Activated naive CD4-positive, alpha-beta T cell treated with anti-CD3 and anti-CD28 coated beads for 36 hours (primary cell): ENCODE measurements at places on chromosomes 16 and 17.
A peak's percentile ranks its signal among the peaks of the same experiment; 100 is the strongest.

- peaks cover 29% of the 10 kb centered on the region for H3K4me1 ChIP-seq
- H3K36me3 ChIP-seq = peaks cover 53% of the 10 kb centered on the region
- no peak for DNase-seq
- peak overlapping the region; percentile 21 for H3K27ac ChIP-seq
Measured at GRCh38 chr16:70573451-70574121, 50.0 kb downstream of the SF3B3 start.

DNA sequence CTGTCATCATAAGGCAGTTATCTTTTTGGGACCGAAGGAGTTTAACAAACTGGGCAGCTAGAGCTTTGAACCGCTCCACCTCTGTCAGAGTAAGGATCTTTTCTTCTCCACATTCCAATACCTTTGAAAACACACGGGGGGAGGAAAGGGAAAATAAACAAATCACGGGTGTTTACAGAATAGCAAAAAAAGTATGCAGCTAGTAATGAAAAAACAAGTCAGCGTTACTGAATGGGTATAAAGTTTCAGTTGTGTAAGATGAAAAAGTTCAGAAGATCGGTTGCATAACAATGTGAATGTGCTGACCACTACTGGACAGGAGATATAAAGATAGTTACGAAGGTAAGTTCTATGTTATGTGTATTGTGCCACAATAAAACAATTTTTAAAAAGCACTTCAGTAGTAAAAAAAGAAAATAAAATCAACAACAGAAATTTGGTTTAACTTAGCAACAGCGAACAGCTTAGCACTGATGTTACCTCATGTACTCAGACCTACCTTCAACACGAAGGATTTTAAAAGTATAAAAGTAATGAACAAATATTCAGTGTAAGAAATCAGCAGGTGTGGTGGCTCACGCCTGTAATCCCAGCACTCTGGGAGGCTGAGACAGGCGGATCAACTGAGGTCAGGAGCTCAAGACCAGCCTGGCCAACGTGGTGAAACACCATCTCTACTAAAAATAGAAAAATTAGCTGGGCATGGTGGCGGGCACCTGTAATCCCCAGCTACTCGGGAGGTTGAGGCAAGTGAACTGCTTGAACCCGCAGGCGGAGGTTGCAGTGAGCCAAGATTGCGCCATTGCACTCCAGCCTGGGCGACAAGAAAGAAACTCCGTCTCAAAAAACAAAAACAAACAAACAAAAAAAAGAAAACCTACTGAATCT is 34.3 kb downstream of the MARF1 start:
- no peak for DNase-seq
- H3K36me3 ChIP-seq = peaks cover 44% of the 10 kb centered on the region
- H3K4me1 ChIP-seq = peaks cover 4% of the 10 kb centered on the region
- no peak overlapping the region for H3K27ac ChIP-seq

- no peaks in the 10 kb centered on the region for H3K36me3 ChIP-seq
- DNase-seq = no peak
- H3K27me3 ChIP-seq = peaks cover 5% of the 10 kb centered on the region
- no peak overlapping the region for H3K4me3 ChIP-seq
Measured at GRCh38 chr17:20103454-20104446, 94.6 kb downstream of the SPECC1 start.

DNA sequence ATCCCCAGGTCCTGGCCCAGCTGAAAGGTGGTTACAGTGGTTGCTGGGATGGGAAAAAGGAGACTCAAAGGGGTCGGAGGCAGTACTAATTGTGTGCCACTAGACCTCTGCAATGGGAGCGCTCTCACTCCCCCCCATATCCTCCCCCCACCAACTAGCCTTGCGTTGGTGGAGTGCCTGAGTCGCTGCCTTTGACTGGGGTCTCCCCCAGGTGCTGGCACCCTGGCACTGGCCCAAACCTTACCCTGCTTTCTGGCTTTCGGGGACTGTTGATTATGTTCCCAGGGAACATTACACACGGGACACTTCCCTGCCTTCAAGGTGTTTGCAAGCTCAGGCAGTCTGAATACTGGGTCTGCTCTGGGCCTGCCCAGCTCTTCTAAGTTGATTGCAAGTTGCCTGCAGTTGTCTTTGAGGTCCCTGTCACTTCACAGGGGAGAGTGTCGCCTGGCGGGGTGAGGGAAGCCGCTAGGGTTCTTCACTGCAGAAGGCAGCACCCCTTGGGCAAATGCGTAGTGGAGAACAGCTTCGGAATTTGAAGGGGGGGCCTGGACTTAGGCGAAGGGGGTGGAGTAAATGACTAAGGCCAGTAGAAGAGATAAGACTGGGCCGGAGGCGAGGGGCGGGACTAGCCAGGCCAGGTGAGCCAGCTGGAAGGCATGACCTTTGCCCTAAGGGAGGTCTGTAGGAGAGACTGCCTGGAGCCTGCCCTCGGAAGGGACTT is 98.0 kb downstream of the RAB11FIP4 start:
- peak; percentile 53 for DNase-seq
- H3K36me3 ChIP-seq = no peaks in the 10 kb centered on the region
- no peaks in the 10 kb centered on the region for H3K27me3 ChIP-seq
- peak overlapping the region; percentile 91 for H3K4me3 ChIP-seq
- H3K27ac ChIP-seq = peak overlapping the region; percentile 67

- H3K27ac ChIP-seq = peak overlapping the region; percentile 96
- H3K4me1 ChIP-seq = peaks cover 80% of the 10 kb centered on the region
- H3K27me3 ChIP-seq = peaks cover 6% of the 10 kb centered on the region
- H3K36me3 ChIP-seq = no peaks in the 10 kb centered on the region
- peak; percentile 58 for DNase-seq
Measured at GRCh38 chr16:85986931-85987749, 88.2 kb downstream of the IRF8 start.

DNA sequence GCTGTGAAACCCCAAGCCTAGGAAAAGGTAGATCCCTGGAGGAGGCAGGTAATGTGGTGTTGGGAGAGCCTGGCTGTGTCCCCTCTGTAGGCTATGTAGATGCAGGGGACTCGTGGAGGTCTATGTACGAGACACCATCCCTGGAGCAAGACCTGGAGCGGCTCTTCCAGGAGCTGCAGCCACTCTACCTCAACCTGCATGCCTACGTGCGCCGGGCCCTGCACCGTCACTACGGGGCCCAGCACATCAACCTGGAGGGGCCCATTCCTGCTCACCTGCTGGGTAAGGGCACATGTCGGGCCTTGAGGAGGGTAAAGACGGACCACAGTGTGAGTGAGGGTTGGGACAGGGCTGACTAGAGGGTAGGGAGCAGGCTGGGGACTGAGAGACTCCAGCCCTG is 12.0 kb downstream of the ACE start:
- H3K27ac ChIP-seq = no peak overlapping the region
- H3K4me3 ChIP-seq = no peak overlapping the region
- no peaks in the 10 kb centered on the region for H3K36me3 ChIP-seq
- no peaks in the 10 kb centered on the region for H3K27me3 ChIP-seq

GRCh38 chr17:74868251-74868907 is 4.4 kb downstream of the FDXR start:
- H3K27me3 ChIP-seq = peaks cover 1% of the 10 kb centered on the region
- H3K27ac ChIP-seq = no peak overlapping the region
- H3K4me1 ChIP-seq = peaks cover 16% of the 10 kb centered on the region
- no peak overlapping the region for H3K4me3 ChIP-seq

GRCh38 chr16:17850581-17851250 is 380.0 kb upstream of the XYLT1 start:
- H3K36me3 ChIP-seq = no peaks in the 10 kb centered on the region
- H3K27me3 ChIP-seq = peaks cover 2% of the 10 kb centered on the region
- H3K4me1 ChIP-seq = no peaks in the 10 kb centered on the region
- no peak overlapping the region for H3K27ac ChIP-seq
- DNase-seq = no peak

- no peak overlapping the region for H3K4me3 ChIP-seq
- no peaks in the 10 kb centered on the region for H3K36me3 ChIP-seq
- no peak overlapping the region for H3K27ac ChIP-seq
- H3K4me1 ChIP-seq = no peaks in the 10 kb centered on the region
Measured at GRCh38 chr17:63162406-63163157, 196.5 kb downstream of the TANC2 start.

DNA sequence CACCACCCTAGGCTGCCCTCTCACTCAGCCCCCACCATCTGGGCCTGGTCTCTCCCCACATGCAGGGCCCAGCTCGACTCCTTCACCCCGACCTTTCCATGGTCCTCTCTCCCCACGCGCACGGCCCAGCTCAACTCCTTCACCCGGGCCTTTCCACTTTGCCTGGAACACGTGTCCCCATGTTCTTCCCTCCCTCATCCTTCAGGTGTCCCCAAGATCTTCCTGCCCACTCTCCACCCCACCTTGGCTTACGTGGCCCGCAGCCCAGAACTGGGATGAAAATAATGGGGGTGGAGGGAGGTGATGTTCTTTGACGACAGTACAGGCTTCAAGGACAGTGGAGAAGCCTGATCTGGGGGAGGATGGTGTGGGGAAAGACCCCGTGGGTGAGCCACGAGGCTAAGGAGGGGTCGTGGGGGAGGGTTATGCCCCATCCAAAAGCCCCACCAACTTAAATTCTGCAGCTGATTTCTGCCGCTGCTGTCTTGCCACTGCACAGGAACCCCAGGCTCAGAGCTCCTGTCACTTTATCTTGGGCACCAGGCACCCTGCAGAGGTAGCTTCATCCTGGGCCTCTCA is 9.9 kb upstream of the MEAK7 start:
- peak overlapping the region; percentile 95 for H3K27ac ChIP-seq
- H3K4me1 ChIP-seq = peaks cover 65% of the 10 kb centered on the region
- H3K36me3 ChIP-seq = no peaks in the 10 kb centered on the region
- no peaks in the 10 kb centered on the region for H3K27me3 ChIP-seq
- H3K4me3 ChIP-seq = peak overlapping the region; percentile 38
- DNase-seq = no peak

GRCh38 chr16:69490707-69491324 is 66.4 kb downstream of the CYB5B start:
- no peak for DNase-seq
- no peak overlapping the region for H3K27ac ChIP-seq
- H3K36me3 ChIP-seq = no peaks in the 10 kb centered on the region
- no peak overlapping the region for H3K4me3 ChIP-seq
- H3K27me3 ChIP-seq = no peaks in the 10 kb centered on the region

DNA sequence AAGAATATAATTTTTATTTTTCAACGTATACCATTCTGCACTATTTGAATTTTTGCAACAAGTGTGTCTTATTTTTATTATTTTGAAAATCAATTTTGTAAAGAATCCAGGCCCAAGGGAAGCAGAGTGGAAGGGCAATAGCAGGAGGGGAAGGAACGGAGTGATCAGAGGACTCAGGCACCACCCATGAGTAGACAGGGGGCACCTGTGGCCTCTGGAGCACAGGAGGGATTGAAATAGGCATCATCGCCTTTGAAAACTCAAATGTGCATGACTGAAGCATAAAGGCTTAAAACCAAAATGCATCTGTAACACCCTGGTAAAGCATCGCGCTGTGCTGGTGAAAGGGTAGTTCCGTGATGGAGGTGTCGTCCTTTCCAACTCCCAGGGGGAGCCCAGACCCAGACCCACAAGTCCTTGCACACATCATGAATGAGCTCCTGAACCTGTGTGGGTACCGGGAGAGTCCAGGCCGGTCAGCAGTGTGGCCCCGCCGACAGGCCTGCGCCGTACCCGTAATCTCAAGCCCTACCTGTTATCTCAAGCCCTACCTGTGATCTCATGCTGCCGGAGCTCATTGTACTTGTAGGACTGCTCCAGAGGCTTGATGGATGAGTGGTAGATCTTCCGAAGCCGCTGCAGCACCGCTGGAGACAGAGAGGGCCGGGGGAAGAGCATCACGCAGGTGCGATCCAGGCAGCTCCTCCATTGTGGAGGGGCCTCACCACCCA is 39.1 kb downstream of the SRL start:
- no peak overlapping the region for H3K27ac ChIP-seq
- DNase-seq = no peak
- no peak overlapping the region for H3K4me3 ChIP-seq
- H3K27me3 ChIP-seq = peaks cover 2% of the 10 kb centered on the region
- H3K4me1 ChIP-seq = peaks cover 10% of the 10 kb centered on the region
- H3K36me3 ChIP-seq = no peaks in the 10 kb centered on the region

DNA sequence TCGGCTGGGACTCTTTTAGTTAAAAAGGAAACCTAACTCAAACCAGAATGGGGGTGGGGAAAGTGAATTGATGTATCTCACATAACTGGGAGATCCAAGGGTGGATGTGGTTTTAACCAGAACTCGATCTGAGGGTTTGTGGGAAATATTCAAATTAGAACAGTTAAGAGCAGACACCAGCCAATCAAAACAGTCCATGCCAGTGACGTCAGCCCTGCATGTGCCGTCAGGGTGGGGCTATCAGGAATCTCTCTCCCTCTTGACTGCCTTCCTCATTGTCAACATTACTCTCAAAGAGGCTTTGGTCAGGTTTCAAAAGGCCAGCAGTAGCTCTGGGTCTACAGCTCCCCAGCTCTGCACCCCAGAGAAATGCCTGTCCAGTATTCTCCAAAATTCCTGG is 94.2 kb upstream of the HSBP1 start:
- no peak overlapping the region for H3K4me3 ChIP-seq
- DNase-seq = no peak
- no peaks in the 10 kb centered on the region for H3K4me1 ChIP-seq
- no peaks in the 10 kb centered on the region for H3K36me3 ChIP-seq
- H3K27me3 ChIP-seq = peaks cover 1% of the 10 kb centered on the region
- no peak overlapping the region for H3K27ac ChIP-seq

GRCh38 chr17:4513113-4514032 is 14.7 kb downstream of the SPNS2 start:
- peaks cover 12% of the 10 kb centered on the region for H3K4me1 ChIP-seq
- H3K27ac ChIP-seq = no peak overlapping the region
- H3K27me3 ChIP-seq = no peaks in the 10 kb centered on the region
- no peak overlapping the region for H3K4me3 ChIP-seq

DNA sequence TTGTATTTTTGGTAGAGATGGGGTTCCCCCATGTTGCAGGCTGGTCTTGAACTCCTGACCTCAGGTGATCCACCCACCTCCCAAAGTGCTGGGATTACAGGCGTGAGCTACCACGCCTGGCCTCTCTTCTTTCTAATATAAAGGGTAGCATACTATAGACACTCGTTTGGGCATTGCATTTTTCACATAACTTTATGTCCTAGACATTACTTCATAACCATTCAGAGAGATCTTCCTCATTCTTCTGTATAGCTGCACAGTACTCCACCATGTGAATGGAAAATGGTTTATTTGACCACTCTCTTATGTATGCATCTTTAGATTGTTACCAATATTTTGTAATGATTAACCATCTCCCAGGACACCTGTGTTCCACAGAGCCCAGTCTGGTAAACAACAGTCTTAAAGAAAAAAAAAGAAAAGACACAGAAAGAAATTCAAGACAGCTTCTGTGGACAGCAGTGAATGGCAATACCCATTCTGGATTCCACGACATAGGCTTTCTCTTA is 42.1 kb downstream of the TK2 start:
- H3K36me3 ChIP-seq = no peaks in the 10 kb centered on the region
- DNase-seq = no peak
- H3K4me3 ChIP-seq = no peak overlapping the region
- no peaks in the 10 kb centered on the region for H3K4me1 ChIP-seq

- H3K27ac ChIP-seq = no peak overlapping the region
- peaks cover 57% of the 10 kb centered on the region for H3K4me1 ChIP-seq
- H3K4me3 ChIP-seq = peak overlapping the region; percentile 38
- no peak for DNase-seq
- H3K36me3 ChIP-seq = no peaks in the 10 kb centered on the region
- no peaks in the 10 kb centered on the region for H3K27me3 ChIP-seq
Measured at GRCh38 chr17:334974-335481, 17.6 kb downstream of the RPH3AL start.
